Activated CD4-positive, alpha-beta T cell treated with anti-CD3 and anti-CD28 coated beads, Interleukin-2, amount 50 U/mL, for 1 hour (primary cell): ENCODE measurements at places on chromosomes 1 and 21.

GRCh38 chr1:17853241-17853935 lies 98.3 kb downstream of the ACTL8 start:
- DNase-seq: no peak

- DNase-seq: peak; percentile 57
These were observed 45.3 kb downstream of the HHAT start for GRCh38 chr1:210373878-210374599.

DNA sequence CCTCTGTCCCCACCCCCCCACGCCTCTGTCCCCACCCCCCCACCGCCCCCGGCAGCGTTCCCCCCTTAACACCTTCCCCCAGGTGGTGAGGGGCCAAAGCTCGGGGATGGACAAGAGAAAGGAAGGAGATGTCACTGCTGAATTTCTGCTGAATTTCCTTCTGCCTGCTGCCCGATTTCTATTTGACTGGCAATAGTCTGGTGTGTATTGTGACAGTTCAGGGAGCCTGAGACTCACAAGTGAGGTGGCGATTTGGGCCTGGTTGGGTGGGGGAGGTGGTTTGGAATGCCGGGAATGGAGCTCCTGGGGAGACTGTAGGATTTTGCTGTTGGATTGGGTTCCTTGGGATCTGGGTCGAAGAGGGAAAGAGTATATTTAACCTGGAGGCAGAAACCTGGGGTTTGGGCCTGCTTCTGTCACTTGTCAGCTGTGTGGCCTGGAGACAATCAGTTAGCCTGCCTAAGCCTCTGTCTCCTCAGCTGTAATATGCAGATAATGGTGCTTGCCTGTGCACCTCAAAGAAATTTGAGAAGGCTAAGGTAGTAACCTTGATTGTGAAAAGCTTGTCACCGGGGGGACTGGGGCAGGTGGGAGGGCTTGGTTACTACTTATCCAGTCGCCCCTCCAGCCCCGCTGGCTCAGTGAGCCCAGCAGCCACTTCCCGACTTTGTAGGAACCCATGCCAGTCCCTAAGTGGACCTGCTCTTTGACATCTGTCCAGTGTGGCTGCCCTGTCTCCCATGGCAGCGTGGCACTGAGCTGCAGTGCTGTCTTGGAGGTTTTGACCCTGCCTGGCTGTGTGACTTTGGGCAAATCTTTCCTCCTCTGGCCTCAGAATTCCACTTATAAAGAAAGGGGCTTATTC lies 7.7 kb upstream of the LMNA start:
- no peak for DNase-seq

GRCh38 chr21:25461725-25462124 lies 145.6 kb downstream of the MRPL39 start:
- no peak for DNase-seq

DNA sequence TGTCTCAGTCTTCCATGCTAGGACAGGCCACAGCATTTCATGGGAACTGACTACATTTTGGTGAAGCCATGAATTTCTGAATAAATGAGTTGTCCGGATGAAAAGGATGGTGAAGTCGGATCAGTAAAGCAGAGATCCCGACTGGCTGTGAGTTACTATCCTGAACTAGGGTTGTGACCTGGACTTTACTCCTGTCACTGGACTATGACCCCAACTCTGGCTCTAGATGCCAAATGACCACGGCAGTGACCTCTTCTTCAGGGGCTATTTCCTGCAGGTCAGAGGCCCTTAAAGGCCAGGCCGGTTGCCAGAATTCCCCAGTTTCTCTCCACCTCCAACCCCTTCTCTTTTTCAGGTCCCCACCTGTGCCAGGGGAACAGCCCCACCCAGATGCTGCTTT lies 1.7 kb upstream of the NECTIN4 start:
- no peak for DNase-seq

- no peak for DNase-seq
These were observed 87.5 kb downstream of the FAM78B start for GRCh38 chr1:166079276-166079675.

DNA sequence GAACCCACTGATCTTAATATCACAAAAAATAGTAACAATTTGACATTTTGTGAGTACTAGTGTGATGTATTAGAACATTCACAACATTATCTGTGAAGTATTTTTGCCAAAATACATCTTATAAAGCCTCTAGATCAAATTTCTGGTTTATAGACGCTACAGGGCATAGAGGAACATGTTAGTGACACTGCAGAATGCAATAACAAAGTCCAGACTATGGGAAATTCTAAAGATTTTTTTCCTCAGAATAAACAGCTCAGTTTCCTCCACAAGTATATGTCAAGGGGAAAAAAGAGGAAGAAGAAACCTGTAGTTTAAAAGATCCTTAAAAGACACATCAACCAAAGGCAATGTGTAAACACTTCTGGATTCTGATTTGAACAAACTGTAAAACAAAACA lies 26.4 kb upstream of the MROH9 start:
- no peak for DNase-seq

DNA sequence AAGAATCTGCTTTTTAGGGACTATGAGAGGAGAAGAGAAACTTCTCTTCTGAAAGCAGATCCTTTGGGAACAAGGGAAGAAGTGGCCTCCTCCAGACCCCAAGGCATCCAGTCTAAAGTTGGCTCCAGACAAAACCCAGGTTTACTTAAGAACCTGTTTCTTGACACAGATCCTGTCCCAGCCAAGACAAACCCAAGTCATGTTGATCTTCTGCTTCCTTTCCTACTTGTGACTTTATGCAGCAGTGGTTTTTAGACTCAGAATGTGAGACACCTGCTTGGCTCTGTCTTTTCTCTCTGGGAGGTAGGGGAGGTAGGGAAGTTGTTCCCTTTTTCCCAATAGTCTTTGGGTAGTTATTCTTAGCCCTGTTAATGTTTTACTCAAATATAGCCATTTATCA lies 38.3 kb downstream of the ELAPOR1 start:
- no peak for DNase-seq

DNA sequence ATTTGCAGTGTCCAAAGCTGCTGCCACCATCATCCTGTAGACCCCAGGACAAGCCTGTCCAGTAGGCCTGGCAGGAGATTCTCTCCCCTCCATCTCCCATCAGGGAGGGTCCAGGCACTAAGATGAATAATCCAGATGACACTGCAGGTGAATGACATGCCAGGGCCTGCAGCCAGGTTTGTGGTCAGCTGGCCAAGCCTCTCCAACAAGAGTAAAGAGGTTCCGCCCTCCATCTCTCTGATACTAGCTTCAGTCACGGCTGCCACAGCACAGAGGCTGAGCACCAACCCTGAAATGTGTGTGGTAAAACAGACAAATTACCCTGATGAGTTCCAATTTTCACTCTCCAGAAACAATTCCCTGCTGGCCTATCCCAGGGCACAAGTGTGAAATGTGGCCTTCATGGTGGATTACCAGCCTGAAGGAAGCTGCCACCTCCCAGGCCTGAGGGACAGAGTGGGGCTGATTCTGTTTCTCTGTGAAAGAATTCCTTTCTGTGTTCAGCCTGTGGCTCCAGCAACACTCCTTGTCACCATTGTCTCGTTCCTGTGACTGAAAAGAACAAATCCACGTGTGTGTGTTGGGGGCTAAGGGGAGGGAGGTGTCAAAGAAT lies 19.9 kb upstream of the LHX4 start:
- no peak for DNase-seq

DNA sequence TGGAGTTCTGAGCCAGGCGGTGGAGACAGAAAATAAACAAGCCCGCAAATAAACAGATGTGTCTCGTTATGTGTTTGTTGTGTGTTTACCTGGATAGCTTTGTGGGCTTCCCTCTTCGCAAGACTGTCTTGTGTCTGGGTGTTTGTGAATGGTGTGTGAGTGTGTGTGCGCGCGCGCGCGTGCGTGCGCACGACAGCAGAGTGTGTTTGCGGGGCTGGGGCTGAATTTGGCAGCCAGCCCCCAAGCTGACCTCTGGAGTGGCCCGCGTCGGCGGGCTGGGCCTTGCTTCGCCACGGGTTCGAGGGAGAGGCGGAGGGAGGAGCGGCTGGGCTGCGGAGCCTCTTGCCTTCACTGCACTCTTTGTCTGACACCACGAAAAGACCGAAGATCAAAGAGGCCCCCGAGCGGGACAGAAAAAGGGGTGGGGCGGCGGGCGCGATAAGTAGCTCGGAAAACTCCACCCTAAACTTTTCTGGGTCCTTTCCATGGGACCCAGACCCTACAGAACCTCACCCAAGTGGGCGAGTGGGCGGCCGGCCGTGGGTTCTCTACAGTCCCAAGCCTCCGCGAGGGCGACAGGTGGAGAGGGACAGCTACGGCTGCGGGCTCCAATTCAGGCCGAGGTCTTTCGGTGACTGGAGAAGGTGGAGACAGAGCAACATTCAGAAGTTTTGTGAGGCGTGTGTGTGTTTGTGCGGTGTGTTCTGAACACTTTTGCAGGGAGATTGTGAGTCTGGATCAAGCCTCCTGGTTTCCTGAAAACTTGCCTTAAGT lies 14.5 kb downstream of the PAX7 start:
- peak; percentile 19 for DNase-seq

DNA sequence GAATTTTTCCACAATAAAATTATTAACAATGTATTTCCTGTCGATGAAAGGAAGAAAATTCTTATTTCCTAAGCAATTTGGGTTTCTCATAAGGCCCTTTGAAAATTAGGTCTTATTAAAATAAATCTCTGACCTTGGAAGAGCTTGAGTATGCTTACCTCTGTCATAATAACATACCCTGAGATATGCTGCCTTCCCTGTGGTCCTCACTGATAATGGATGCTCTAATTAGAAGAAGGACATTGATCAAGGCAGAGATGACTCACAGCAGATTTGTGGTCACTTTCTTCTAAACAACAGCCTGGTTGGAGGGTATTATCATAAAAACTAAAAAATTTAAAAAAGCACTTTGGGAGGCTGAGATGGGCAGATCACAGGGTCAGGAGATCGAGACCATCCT lies 217.8 kb downstream of the GRIK1 start:
- no peak for DNase-seq

DNA sequence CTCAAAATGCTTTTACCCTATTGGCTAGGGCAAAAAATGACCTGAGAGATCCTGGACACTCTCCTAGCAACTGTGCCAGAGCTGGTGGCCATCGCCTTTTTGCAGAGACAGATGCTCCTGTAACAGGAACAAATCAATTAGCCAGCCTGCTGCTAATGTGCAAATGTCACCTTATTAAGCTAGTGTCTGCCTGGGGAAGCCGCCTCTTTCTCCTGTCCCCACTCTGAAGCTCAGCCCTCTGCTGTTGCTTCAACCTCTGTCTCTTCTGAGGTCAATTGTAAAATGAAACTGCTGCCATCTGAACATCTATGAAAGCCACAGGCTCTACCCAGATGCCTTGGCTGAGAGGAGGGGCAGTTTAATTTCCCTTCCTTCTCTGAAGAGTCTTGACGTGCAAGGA lies 85.5 kb upstream of the CACNA1E start:
- no peak for DNase-seq

DNA sequence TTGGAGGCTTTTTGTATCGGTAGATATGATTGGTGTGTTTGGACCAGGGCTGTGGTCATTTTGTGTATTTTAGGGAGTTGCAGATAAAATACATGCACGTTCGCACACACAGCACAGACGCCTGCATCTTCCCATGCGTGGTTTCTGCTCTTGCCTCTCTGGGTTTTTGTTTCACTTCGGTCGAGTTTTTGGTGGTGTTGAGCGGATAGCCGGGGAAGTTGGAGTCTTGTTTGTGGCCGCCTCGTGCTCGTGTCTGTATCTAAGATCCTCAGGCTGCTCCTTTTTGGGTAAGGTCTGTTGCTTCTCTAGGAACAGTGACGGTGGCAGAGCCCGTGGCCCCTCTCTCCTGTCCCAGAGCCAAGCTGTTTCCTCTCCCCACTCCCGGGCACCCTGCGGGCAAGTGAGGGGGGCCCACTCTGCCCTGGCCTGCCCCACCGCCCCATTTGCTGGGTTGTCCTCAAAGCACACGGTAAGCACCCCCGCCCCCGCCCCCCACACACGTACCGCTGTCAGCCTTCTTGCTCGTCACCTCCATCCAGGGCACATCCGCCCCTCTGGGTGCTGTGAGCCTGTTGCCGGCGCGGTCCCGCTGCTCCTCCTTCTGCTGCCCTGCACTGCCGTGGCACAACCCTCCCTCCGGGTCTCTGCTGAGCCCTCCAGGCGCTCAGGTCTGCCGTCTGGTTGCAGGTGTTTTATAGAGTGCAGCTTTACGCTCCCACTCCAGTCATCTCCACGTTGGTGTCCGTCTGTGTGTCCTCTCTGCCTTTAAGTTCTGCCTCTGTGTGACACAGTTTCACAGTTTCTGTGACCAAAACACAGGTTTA lies 51.9 kb downstream of the AGPAT3 start:
- DNase-seq: peak; percentile 64

DNA sequence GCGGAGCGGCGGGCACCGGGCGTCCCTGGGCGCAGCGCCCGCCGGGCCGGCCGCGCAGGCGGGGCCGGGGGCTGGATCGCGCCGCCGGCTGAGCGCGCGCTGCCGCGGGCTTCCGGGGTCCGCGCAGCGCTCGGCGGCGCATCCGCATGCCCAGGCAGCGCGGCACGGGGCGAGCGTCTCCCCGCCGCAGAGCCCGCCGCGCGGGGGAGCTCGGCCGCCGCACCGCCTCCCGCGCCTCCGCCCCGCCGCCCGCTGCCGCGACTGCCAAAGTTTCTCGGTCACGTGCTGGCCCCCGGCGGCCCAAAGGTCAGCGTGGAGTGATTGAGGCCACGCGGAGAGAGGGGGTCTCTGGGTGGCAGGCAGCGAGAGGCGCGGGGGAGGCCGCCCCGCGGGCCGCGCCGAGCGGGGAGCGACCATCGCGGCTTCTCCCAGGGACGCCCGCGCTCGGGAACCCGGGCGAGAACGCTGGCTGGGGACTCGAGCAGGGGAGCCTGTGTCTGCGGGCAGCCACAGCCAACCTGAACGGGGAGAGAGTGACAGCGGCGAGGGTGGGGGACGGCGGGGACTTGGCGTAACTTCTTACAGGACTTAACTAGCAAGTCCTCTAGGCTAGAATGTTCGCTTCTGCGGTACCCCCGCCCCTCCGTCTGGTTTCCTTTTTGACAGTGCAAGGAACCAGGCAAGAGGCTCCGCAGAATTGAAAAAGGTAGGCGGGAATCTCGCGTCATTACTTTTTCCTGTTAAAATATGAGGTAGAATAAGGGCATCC lies at the start of gene ILDR2:
TSS of gene ILDR2 (minus strand) at position 180 of the 769 bp plus-strand sequence. CDS start 272 bp downstream, outside the sequence.
- DNase-seq: peak; percentile 49

GRCh38 chr1:6544831-6545230 lies 9.5 kb downstream of the NOL9 start:
- DNase-seq: no peak

- DNase-seq: no peak
These were observed 310.2 kb downstream of the NTNG1 start for GRCh38 chr1:107450899-107451664.

- no peak for DNase-seq
These were observed 20.8 kb upstream of the C1orf159 start for GRCh38 chr1:1136547-1137230.

DNA sequence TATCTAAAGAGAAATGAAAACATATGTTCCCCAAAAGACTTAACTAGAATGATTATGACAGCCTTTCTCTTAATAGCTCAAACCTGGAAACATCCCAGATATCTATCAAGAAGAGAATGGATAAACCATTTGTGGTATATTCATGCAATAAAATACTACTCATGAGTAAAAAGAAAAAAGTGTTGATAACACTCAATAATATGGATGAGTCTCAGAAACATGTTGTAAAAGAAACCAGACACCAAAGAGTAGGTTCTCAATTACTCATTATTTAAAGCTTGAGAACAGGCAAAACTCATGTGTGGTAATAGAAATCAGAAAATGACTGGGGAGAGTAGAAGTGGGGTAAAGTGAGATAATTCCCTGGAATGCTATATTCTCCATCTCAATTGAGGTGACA lies 154.1 kb downstream of the PHTF1 start:
- no peak for DNase-seq
